Mesenteric fat pad (tissue), 1 donor: ENCODE measurements at places on chromosomes 13 and 19. TPM values are rescaled to one million over a fixed set of nuclear protein-coding genes. Genes with fewer than 3 reads are reported as not detected.

Gene CRLF1
- total RNA-seq, result 30.7 TPM

Gene PINLYP
- total RNA-seq, result 2.2 TPM

Gene FGF9
- 0.80 TPM for total RNA-seq

Gene ICAM1
- 77.1 TPM for total RNA-seq

Gene ZNF534
- total RNA-seq, result not detected

Gene C13orf42
- total RNA-seq, result not detected

Gene ZNF730
- total RNA-seq, result 0.22 TPM

Gene SULT2A1
- total RNA-seq, result not detected

Gene LENG8
- 141 TPM for total RNA-seq

Gene PRR36
- not detected for total RNA-seq

Gene TMEM59L
- 2.0 TPM for total RNA-seq

Gene GGN
- total RNA-seq, result 1.0 TPM

Gene DCAF15
- total RNA-seq, result 17.5 TPM

Gene FXYD1
- total RNA-seq, result 47.3 TPM

Gene PGLYRP2
- not detected for total RNA-seq

Gene CEACAM8
- 0.13 TPM for total RNA-seq

Gene DDA1
- 45.6 TPM for total RNA-seq

Gene NLRP9
- not detected for total RNA-seq

Gene ZNF296
- 0.61 TPM for total RNA-seq

Gene DOHH
- total RNA-seq, result 10.5 TPM

Gene CALR3
- total RNA-seq, result not detected

Gene NXNL1
- 1.3 TPM for total RNA-seq

Gene PDE4C
- not detected for total RNA-seq

Gene GAPDHS
- total RNA-seq, result not detected

Gene PCDH17
- total RNA-seq, result 1.7 TPM

Gene ANGPTL8
- total RNA-seq, result 4.5 TPM

Gene FGF14
- 3.1 TPM for total RNA-seq
